ENCODE measurements at places on chromosomes 3 and 15. TPM values are rescaled to one million over a fixed set of nuclear protein-coding genes. Genes with fewer than 3 reads are reported as not detected.

DNA sequence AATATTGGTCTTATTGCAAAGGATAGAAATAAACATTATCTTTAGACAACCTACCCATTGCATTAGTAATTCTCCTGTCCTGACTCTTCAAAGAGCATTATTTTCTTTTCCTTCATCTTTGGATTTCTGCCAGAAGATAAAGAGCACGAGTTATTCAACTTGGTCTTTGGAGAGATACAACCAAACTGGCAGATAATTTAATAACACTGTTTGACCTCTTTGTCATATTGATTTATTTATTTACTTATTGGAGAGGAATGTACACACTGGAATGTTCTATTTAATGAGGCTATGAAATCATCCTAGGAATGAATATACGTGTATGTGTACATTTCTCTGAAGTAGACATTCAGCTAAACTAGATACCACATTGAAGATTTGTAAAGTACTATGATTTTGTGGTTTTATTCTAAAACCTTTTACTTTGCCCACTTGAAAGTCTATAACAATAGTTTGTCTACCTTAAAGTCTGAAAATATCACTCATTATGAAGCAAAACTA is 462.1 kb downstream of the C3orf38 start:
- no peak for DNase-seq

GRCh38 chr3:122996038-122996580 is 31.5 kb downstream of the SEMA5B start:
- DNase-seq = no peak

GRCh38 chr15:31051496-31052080 is 49.9 kb downstream of the TRPM1 start:
- DNase-seq = no peak

DNA sequence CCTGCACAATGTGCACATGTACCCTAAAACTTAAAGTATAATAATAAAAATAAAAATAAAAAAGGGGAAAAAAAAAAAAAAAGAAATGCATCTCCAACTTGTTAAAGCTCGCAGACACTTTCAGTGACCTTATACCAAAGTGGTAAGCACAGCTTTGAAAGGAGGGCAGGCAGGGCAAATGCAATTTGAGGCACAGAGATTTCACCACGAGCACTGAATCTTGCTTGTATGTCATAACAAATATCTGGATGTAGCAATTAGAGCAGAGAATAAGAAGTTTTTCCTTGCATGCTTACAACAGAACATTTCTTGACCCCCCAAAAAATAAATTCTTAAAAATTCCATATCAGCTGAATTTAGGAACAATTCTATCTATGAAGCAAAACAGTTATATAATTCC is 66.5 kb downstream of the FBN1 start:
- DNase-seq = no peak

GRCh38 chr3:111652492-111653180 is 57.5 kb upstream of the ZBED2 start:
- DNase-seq = no peak

The PLXNB1 gene
- total RNA-seq = 139 TPM

The TERC gene
- total RNA-seq = 8.6 TPM
